Renal pelvis (tissue), 12 donors: ENCODE measurements at places on chromosomes 4 and X. TPM values are rescaled to one million over a fixed set of nuclear protein-coding genes. Genes with fewer than 3 reads are reported as not detected.
A peak's percentile ranks its signal among the peaks of the same experiment; 100 is the strongest.

DNA sequence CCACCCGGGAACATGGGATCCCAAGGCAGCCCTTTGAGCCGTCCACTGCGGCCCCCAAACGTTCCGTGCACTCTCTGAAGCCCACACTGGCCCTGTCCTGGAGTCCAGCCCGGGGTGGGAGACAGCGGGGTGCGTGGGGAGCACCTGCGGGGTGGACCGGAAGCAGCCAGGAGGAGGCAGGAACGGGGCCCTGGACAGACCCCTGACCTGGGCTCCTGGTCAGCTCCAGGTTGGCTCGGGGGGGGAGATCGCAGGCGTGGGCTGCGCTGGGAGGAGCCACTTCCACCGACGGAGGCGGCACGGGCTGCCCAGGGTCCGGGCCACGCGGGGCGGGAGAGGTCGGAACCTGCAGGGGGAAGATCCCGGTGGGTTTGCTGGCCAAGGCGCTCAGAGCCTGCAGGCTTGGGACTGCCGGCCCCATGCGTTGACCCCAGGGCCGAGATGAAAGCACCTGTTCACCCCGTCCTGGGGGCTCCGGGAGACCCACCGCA, 5.7 kb upstream of the PLCXD1 start:
- no peak for DNase-seq

SH3D19 gene
- polyA plus RNA-seq: 27.6 TPM

GRCh38 chr4:82352118-82352824, 21.5 kb downstream of the HNRNPD start:
- no peak for DNase-seq

TBX22 gene
- 2.4 TPM for polyA plus RNA-seq

FRG2 gene
- not detected for polyA plus RNA-seq

DNA sequence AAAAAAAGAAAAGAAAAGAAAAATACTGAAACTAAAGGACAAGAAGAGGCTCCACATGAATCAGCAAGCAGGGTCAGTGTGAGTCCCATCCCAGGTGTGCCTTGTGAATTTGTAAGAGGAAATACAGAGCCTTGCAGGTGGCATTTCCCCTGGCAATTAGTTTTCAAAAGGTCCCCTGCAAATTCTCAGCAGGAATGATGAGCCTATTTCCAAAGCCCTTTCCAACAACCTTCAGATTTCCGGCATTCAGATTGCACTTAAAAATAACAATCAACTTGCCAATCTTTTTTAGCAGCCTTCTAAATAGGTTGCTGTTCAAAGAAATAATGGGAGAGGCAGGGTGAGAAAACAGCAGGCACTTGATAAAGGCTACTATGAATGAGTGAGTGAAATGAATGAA, 66.4 kb upstream of the OR13H1 start:
- no peak for DNase-seq

DNA sequence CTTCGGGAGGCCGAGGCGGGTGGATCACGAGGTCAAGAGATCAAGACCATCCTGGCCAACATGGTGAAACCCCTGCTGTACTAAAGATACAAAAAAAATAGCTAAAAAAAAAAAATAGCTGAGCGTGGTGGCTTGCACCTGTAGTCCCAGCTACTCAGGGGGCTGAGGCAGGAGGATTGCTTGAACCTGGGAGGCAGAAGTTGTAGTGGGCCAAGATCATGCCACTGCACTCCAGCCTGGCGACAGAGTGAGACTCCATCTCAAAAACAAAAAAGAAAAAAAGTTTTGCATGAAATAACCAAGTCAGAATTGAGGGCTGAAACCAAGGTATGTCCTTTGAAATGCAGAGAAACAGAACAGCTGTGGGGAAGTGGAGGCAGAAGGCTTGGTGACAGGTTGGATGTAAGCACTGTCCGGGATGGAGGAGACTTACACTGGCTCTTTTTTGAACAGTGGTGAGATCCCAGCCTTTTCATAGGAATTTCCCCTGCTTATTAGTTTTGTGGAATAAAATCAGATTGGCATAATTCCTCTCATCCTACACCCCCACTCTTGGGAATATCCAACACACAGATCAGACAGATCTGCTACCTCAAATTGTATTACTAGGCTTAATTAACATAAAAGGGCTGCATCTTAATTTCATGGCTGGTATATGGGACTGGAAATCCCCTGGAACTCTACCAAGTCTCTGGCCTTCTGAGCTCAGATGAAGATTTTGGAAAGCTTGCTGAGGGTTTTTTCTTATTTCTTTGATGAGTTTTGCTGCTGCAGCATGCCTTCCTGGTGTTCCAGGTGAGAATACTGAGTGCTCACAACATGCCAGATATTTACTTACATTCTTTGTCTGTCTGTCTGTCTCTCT, 18.8 kb upstream of the C4orf36 start:
- DNase-seq: no peak

GRCh38 chrX:77595848-77596247, 148.7 kb downstream of the FGF16 start:
- DNase-seq: no peak

- DNase-seq: no peak
Measured at GRCh38 chrX:9184211-9184610, 150.3 kb upstream of the FAM9B start.

DNA sequence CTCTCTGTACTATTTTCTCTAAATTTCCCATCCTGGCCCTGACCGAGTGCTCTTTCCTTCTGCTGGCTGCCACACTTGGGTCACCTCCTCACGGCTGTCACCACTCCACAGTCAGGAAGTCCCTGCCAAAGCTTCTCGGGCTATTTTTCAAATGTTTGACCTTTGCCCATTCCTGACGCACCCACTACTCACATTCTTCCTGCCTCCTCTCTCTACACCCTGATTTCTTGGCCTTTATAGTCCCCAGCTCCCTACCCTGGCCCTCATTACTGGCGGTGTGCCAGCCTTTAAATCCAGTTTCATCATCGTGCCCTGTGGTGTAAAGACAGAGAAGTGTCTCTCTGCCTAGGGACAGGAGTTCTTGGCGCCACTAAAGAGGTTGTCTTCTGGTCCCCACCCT, 46.4 kb upstream of the GATB start:
- no peak for DNase-seq

- no peak for DNase-seq
Measured at GRCh38 chr4:98514741-98515469, 143.5 kb downstream of the TSPAN5 start.

SAGE1 gene
- polyA plus RNA-seq: not detected

IBSP gene
- not detected for polyA plus RNA-seq

GRCh38 chr4:155759372-155760252, 791 bp downstream of the GUCY1B1 start:
- DNase-seq: peak; percentile 58

GRCh38 chr4:6594826-6595355, 19.9 kb downstream of the MAN2B2 start:
- no peak for DNase-seq

DNA sequence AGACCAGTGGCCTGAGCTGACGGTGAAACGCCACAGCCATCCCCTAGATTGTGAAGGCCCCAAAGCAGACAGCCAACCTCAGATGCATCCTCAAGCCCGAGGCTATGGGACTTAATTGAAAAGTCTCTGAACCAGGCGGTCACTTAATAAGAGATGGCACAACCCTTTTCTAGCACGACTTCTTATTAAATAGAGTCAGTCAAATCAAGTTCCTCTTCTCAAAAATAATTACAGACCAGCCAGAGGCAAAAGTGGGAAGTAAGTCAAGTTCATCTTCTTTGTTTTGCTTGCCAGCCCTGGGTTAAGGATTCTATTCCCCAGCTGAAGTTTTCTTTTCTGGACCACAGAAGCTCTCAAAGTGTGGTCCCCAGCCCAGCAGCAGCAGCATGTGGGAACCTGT, 9.7 kb upstream of the SH3KBP1 start:
- no peak for DNase-seq

RAB40AL gene
- 0.76 TPM for polyA plus RNA-seq
